Testis (tissue), 5 donors: ENCODE measurements at places on chromosomes 1 and 21. TPM values are rescaled to one million over a fixed set of nuclear protein-coding genes. Genes with fewer than 3 reads are reported as not detected.

The ZYG11A gene
- 6.4 TPM for polyA plus RNA-seq

DNA sequence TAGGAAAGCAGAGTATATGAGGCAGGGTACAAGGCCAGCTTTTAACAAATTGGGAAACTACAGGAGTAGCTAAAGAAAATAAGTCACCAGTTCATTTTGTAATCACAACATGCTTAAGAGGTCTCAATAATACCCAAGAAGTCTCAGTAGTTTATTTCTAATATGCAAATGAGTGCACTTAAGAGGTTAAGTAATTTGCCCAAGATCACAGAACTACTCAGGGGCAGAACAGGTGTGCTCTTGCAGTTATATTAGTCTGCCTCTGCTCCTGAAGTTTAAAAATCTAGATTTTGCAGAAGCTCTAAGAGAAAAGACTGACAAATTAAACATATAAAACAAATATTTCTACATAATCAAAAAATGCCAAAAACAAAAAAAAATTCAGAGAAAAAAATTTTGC, 6.9 kb downstream of the EPS15 start:
- no peak for DNase-seq

The OR2L13 gene
- polyA plus RNA-seq: 0.63 TPM

- no peak for DNase-seq
These were observed 29.6 kb upstream of the RGS1 start for GRCh38 chr1:192545896-192546521.

DNA sequence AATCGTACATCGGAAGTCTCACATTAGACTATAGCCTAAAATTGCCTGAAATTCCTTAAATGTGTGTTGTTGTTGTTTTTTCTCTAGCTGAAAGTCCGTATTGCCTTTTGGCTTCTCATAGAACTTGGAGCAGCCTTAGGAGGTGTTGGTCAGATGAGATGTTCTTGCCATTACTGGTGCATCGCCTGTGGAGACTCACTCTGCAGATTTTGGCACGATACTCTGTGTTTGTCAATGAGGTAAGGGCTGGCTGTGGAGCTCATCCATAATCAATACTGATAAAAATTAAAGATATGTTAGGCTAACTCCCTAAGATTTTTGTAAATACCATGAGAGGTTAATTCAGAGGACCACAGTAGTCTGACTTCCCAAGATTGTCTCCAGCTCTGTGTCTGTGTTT, 28.9 kb downstream of the AGT start:
- DNase-seq: no peak

- no peak for DNase-seq
These were observed 561 bp downstream of the CD1E start for GRCh38 chr1:158354255-158354654.

DNA sequence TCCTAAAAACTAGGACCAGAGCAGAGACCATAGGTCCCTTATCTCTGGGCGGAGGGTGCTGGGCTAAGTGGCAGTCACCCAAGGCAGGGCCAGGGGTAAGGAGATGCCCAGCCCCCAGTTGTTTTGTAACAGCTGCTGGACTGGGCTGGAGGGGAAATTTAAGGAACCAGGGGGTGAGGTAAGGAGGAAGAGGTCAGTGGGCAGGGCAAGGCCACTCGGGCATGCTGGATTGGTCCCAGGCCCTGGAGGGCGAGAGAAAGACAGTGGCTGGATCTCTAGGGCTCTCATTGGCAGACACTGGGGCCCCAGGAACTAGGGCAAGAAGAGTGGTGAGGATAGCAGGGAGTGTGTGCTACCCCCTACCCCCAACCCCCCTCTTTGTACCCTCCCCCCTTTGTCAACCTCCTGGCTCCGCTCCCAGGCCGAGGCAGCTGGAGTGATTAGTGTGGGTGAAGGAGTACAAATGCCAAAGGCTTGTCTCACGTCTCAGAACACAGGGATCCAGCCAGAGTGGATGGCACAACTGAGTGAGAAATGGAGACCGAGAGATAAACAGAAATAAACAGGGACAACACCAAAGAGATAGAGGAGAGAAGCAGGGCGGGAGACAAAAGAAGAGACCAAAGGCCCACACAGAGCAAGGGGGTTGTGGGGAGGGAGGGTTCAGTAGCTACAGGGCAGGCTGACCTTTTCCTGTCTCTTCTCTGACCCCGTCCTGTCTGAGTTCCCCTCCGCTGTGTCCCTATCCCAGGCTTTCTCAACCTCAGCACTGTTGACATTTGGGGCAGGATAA, 20.5 kb upstream of the THRAP3 start:
- peak; percentile 46 for DNase-seq

- no peak for DNase-seq
These were observed 4.6 kb downstream of the GFI1 start for GRCh38 chr1:92481971-92482664.

The DDAH1 gene
- 45.3 TPM for polyA plus RNA-seq
